Spleen (tissue), 13 donors: ENCODE measurements at places on chromosomes 16 and 17. TPM values are rescaled to one million over a fixed set of nuclear protein-coding genes. Genes with fewer than 3 reads are reported as not detected.
A peak's percentile ranks its signal among the peaks of the same experiment; 100 is the strongest.

DNA sequence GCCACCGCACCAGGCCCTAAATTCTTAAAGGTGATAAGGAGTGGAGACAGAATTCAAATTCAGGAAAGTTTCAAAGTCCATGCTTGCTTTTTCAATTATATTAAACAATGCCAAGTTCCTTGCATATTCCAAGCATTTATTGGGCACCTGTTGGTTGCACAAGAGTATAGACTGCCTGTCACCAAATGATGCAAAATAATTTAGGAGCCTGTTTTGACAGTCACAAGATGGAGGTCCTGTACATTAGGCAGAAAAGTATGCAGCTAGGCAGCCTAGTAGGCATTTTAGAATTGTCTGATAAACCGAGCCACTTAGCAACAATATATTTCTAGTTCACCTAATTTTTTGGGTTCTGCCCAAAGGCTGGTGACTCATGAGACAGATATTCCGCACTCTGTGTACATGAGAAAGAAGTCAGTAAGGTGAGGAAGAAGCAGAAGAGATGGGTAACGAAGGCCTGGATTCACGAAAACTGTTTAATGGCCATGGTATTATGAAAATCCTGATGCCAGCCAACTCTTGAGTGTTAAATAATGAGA is 7.3 kb downstream of the ACACA start:
- DNase-seq: no peak

DNA sequence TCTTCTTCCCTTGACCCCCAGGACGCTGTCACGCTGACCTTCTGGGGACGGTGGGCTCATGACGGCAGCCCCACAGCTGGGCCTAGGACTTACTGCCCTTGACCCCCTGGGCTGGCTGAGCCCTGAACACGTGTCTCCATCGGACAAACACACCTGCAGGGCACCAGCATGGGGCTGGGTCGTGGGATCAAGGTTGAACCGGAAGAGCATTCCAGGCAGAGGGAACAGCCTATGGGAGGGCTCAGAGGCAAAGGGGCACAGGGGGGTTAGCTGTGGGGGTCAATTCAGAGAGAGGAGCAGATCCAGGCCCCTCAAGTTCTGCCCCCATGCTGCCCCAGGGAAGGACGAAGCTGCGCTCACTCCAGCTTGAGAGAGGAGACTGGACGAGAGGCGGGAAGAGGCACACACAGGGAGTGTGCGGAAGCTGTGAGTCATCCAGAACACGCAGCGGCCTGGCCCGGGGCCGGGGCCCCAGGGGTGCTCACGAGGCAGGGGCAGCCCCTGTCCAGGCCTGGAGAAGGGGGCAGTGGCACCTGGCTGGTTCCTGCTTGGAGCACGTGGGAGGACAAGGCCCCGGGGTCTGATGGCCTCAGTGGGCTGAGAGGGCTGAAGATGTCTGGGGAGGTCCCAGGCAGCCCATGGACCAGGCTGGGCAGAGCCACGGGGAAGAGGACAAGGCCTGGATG is 9.9 kb downstream of the SSTR5 start:
- DNase-seq: no peak

- peak; percentile 86 for DNase-seq
Measured at GRCh38 chr16:67399218-67399733, 6.0 kb upstream of the TPPP3 start.

The SPATA22 gene
- 0.24 TPM for polyA plus RNA-seq

- peak; percentile 38 for DNase-seq
Measured at GRCh38 chr17:44915862-44916780, 821 bp upstream of the GFAP start.

DNA sequence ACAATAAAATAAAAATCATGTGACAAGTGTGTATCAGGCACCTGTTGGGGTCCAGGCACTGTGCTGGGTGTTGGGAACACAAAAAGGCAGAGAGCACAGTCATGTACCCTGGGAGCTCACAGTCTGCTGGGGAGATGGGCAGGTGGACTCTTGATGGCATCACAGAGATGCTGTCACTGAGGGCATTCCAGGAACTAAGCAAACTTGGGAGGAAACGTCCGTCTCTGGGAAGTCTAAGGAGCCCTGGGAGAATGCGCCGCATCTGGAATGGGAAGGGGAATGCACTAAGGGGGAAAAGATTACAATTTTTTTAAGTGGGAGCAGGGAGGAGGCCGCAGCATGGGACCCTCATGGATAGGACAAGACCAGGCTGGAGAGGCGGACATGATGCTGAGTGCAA is 80.9 kb upstream of the ZNF423 start:
- no peak for DNase-seq

DNA sequence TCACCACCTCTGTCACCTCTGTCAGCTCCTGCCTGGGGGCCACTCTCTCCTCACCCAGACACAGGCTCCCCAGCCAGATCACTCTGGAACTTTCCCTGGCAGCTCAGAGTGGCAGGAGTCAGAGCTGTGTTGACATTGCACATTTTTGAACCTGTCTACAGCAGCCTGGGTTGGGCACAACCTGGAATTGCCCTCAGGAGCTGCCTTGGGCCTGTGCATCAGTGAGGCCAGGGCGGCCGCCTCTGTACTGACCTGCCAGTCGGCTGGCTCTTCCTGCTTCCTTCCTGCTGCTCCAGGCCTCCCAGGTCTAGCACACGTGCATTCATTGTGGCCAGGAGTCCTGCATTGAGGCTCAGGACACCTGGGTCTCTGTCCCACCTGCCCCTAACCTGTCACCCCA is 14.2 kb upstream of the TMEM11 start:
- no peak for DNase-seq

- no peak for DNase-seq
Measured at GRCh38 chr16:87593710-87594258, 8.5 kb upstream of the JPH3 start.

The ANKS4B gene
- not detected for polyA plus RNA-seq

DNA sequence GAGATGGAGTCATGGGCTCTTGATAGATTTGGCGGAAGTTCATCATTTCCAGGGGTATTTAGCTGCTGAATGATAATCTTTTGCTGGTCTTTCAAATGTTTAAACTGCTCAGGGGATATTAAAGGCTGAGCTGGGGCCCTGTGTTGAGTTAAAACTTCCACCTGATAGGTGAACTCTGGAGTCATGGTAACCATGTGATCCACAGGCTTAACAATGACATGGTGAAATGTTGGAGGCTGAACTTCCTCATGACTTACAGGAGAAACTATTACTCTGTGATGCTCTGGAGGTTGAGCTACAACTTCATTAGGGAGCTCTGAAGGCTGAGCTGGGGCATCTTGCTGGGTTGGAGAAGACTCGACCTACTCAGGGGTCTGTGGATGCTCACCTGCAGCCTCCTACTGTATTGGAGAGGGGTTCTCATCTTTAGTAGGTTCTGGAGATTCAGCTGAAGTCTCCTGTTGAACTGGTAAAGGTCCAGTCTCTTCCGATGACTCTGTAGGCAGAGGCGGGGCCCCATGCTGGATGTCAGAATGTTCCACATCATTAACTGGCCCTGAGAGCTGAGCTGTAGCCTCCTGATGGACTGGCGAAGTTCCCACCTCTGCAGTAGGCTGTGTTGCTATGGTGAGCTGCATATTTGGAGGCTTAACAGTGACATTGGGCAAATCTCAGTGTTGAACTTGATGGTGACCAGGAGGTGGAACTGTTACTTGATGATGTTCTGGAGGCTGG is 24.2 kb downstream of the RDM1 start:
- DNase-seq: no peak

- no peak for DNase-seq
Measured at GRCh38 chr17:7715936-7716886, 1.3 kb upstream of the DNAH2 start.

DNA sequence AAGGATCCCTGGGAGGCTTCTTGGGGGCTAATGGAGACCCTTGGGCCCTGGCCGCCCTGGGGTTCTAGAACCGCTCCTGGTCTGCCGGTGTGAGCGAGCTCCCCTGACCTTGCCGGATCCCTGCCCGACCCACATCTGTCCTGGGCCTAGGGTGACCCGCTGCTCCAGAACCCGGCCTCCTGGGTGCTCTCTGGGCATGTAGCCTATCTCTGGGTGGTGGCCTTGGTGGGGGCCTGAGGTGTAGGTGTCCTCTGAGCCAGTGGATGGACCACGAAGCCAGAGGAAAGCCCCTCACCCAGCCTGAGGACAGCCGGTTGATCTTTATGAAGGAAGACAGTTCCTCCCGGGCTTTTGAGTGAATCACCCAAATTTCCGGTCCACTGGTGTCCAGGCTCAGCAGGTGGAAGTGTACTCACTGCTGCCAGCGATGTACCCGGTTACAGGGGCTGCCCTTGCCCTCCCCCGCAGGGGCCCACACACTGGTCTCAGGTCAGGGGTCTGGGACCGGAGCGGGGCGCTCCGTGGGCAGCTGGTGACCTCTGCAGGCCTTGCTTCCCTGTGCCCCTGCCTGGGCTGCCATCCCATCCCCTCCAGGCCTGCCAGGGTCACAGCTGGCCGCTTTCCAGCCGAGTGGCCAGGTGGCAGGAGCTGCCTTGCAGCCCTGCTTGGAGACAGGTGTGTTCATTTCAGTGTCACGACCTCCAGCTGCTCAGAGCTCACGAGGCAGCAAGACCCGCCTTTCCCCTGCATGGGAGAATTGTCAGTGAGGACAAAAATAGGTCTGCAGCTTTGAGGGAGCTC is 10.5 kb upstream of the GSE1 start:
- DNase-seq: no peak

DNA sequence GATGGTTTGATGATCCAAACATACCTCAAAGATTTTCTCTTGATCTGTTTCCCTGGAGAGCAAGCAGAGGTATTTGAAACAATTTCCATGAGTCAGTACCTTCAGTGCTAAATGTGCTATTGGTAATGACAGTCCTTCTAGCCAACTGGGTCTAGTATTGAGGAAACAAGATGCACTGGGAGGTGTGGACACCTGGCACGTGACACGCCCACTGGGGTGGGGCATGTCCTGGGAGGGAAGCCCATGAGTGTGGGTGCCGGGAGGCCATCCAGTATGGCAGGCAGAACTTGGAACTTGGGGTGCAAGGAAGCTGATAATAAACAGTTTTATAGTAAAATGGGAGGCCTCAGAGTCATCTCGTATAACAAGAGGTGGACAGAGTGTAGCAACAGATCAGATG is 17.9 kb upstream of the AKAP1 start:
- DNase-seq: no peak

DNA sequence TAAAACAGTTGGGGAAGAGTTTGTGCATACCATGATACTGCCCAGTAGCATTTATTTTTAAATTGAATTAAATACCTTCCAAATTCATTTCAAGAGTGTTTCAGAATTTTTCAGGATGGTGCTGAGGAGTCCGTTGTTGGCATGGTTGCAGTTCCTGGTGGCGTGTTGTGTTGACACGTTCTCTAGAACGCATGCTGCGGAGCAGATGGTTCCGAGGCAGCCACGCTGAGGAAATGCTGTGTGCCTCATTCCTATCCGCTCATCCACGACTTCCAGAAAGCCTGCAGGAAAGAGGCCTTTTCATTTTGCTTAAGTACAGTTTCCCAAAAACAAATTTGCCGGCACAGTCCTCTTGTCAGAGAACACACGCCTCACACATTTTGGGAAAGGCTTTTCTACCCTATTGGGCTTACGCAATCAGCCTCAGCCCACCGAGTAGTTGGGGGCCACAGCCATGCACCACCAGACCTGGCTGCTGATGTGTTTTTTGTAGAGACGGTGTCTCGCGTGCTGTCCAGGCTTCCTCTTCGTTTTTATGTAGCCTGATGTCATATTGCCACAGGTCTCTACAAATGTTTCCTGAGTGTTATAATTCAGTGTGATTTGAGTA is 32.1 kb upstream of the IL17C start:
- no peak for DNase-seq

The MARCHF10 gene
- polyA plus RNA-seq: 0.26 TPM

The KRTAP9-8 gene
- polyA plus RNA-seq: not detected

DNA sequence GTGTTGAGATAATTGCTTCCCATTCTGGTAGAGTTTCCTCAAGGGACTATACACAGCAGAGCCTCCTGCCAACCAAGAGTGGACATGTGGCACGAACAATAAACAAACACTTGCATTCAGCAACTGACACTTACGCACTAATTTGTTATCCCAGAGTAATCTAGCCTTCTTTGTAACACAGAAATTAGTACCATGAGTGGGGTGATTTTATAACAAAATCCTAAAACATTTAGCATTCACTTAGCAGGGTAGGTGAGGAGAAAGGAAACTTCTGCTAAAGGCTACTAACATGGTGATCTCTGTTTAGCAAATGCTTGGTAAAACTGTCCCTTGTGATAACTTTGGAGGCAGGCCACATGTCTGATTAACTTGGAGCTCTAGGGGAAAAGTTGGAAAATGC is 325.2 kb downstream of the HS3ST4 start:
- DNase-seq: no peak

GRCh38 chr17:2450016-2450650 is 49.3 kb upstream of the MNT start:
- DNase-seq: no peak

DNA sequence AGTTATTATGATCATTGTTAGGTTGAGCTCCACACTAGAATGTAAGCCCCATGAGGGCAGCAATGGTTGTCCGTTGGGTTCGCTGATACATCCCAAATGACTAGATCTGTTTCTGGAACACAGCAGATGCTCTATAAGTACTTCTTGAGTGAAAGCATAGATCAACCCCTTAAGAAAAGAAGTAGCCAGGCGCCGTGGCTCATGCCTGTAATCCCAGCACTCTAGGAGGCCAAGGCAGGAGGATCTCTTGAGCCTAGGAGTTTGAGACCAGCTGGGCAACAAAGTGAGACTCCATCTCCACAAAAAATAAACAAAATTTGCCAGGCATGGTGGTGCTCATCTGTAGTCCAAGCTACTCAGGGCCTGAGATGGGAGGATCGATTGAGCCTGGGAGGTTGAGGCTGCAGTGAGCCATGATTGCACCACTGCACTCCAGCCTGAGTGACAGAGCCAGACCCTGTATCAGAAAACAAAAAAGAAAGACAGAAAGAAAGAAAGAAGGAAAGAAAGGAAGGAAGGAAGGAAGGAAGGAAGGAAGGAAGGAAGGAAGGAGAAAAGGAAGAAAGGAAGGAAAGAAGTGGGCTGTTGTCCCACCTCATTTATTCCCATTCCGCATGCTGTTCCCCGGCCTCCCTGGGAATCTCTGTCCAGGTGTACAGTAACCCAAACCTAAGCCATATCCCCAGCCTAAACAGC is 54.4 kb upstream of the RPL38 start:
- no peak for DNase-seq

GRCh38 chr16:85928401-85928820 is 29.4 kb downstream of the IRF8 start:
- DNase-seq: no peak

The SMIM5 gene
- 3.0 TPM for polyA plus RNA-seq

- DNase-seq: no peak
Measured at GRCh38 chr17:37295888-37296287, 79.9 kb upstream of the C17orf78 start.

The HEATR9 gene
- polyA plus RNA-seq: 0.05 TPM

The TNK1 gene
- polyA plus RNA-seq: 6.6 TPM

The C16orf92 gene
- polyA plus RNA-seq: not detected

GRCh38 chr16:642189-643049 is 791 bp downstream of the MCRIP2 start:
- peak; percentile 90 for DNase-seq

The KRTAP9-2 gene
- not detected for polyA plus RNA-seq

- DNase-seq: no peak
Measured at GRCh38 chr16:17299790-17300189, 171.0 kb downstream of the XYLT1 start.

DNA sequence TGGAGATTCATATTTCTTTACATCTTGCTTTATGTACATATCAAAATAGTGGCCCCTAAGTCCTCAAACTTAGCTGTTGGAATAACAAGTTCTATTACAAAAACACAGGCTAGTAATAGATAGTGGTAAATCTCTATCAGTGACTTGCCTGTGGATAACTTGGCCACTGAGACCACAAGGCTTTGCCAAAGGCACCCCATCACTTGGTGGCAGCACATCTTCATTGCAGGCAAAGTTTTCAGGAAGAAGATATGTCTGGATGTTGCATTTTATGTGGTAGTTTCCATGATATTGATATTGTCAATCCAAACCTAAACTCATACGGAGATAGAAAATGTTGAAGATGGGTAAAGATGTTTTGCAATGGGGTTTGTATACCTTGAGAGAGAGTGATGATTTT is 58.5 kb downstream of the KNOP1 start:
- no peak for DNase-seq
